ENCODE measurements at places on chromosomes 1 and 21. TPM values are rescaled to one million over a fixed set of nuclear protein-coding genes. Genes with fewer than 3 reads are reported as not detected.

DNA sequence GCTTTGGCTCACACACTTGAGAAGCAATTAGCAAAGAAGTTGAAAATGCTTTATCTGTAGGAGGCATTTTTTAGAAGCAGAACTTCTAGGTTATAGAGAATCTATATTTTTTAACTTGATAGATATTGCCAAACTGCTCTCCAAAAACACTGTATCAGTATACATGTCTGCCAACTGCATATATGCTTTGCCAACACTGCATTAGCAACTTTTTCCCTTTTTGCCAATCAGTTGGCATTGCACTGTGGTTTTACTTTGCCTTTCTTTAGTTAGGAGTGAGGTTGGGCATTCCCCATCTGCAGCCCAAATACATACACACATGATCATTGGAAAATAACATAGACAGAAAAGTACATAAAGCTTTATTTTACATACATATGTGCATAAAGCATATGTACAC, 15.0 kb downstream of the PADI3 start:
- peaks cover 25% of the 10 kb centered on the region for H3K27me3 ChIP-seq
- no peak overlapping the region for H3K27ac ChIP-seq
- no peaks in the 10 kb centered on the region for H3K36me3 ChIP-seq
- no peak for DNase-seq
- H3K4me3 ChIP-seq, result no peak overlapping the region

DNA sequence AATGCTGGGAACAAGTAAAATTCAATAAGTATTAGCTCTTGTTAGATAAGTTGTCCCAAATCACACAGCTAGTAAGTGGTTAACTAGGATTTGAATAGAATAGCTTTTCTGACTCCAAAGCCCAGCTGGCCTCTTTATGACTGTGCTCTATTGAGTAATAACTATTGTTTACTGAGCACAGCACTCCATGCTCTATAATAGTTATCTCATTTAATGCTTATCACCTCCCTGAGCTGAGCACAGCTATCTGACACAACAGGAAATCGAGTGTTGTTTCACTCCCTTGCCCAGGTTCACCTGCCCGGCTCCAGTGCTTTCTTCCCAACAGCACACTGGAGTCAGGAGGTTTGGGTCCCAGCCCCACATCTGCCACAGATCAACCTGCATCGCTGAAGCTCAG, 38.8 kb upstream of the STMN1 start:
- no peaks in the 10 kb centered on the region for H3K27me3 ChIP-seq
- H3K36me3 ChIP-seq, result no peaks in the 10 kb centered on the region
- no peak overlapping the region for H3K27ac ChIP-seq
- no peak overlapping the region for H3K4me3 ChIP-seq
- H3K4me1 ChIP-seq, result peaks cover 3% of the 10 kb centered on the region

GRCh38 chr1:56060906-56061305, 518.5 kb downstream of the PLPP3 start:
- no peak overlapping the region for H3K4me3 ChIP-seq
- no peak overlapping the region for H3K27ac ChIP-seq
- H3K4me1 ChIP-seq, result peaks cover 26% of the 10 kb centered on the region
- no peaks in the 10 kb centered on the region for H3K27me3 ChIP-seq
- no peaks in the 10 kb centered on the region for H3K36me3 ChIP-seq

GRCh38 chr1:159291424-159291823, 10.7 kb upstream of the FCER1A start:
- H3K36me3 ChIP-seq, result no peaks in the 10 kb centered on the region
- H3K27ac ChIP-seq, result no peak overlapping the region
- no peak for DNase-seq

DNA sequence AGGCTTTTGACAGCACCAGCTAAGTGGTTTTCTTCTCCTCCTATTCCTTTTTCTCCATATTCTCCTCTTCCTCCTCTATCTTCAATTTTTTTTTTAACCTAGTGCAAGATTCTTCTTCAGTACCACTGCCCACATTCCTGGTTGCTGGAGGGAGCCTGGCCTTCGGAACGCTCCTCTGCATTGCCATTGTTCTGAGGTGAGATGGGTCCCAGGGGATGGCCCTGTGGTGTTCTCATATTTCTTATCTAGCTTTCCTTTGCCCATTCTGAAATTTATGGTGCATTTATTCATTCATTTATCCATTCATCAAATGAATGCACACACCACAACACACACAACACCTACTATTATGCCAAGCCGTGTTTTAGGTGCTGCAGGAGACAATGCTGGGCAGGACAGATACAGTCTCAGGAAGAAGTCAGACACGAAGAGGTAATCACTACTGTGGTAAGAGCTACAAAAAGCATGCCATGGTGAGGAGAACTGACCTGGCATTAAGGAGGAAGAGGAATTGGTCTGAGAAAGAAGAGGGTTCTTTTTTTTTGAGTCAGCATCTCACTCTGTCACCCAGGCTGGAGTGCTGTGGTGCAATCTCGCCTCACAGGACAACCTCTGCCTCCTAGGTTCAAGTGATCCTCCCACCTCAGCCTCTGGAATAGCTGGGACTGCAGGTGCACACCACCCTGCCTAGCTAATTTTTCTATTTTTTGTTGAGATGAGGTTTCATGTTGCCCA, 47.5 kb upstream of the TDRD10 start:
- peaks cover 9% of the 10 kb centered on the region for H3K4me1 ChIP-seq
- no peak overlapping the region for H3K27ac ChIP-seq
- H3K27me3 ChIP-seq, result no peaks in the 10 kb centered on the region
- H3K36me3 ChIP-seq, result no peaks in the 10 kb centered on the region

GRCh38 chr1:232944347-232944746, 6.1 kb upstream of the NTPCR start:
- no peaks in the 10 kb centered on the region for H3K27me3 ChIP-seq
- no peak overlapping the region for H3K4me3 ChIP-seq
- no peaks in the 10 kb centered on the region for H3K4me1 ChIP-seq
- no peak for DNase-seq
- H3K27ac ChIP-seq, result no peak overlapping the region

GRCh38 chr1:93567255-93567918, 114.2 kb downstream of the BCAR3 start:
- peak; percentile 80 for DNase-seq
- H3K27ac ChIP-seq, result peak overlapping the region; percentile 68
- H3K4me3 ChIP-seq, result no peak overlapping the region
- H3K4me1 ChIP-seq, result peaks cover 23% of the 10 kb centered on the region

DNA sequence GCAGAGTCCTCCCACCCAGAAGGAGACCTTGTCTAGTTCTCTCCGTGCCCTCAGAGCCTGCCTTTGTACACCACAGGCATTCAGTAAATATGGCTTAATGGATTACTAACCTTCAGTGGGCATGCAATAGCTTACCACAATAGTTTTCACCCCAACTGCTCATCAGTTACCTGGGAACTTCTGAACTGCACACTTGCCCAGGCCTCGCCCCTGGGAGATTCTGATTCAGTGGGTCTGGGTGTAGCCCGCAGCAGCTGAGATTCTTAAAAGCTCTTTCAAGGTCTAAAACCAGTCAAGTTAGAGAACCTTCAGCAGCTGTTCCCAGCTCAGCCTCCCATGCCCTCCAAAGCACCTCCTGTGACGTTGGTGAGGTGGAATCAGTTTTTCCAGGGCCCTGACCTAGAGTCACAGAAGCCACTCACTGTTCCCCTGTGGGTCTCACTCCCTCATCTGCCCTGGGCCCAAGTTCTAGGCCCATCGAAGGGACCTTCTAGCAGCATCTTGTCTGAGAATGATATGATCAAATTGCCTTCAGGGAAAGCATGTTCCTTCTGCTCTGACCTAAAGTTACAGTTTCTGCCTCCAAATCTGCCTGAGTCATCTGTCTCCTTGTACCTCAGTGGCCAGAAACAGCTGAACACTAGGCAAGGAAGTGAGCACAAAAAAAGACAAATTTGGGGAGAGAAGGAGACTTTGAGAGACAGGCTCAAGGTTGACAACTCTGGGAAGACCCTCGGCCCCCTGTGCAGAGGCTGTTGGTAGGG, 10.8 kb downstream of the ASAP3 start:
- peak; percentile 58 for DNase-seq
- H3K27me3 ChIP-seq, result no peaks in the 10 kb centered on the region
- H3K4me3 ChIP-seq, result no peak overlapping the region

GRCh38 chr1:3742439-3743298, 9.6 kb upstream of the CCDC27 start:
- no peaks in the 10 kb centered on the region for H3K27me3 ChIP-seq
- H3K4me3 ChIP-seq, result no peak overlapping the region
- H3K4me1 ChIP-seq, result peaks cover 18% of the 10 kb centered on the region
- H3K36me3 ChIP-seq, result peaks cover 28% of the 10 kb centered on the region
- no peak overlapping the region for H3K27ac ChIP-seq

- H3K4me1 ChIP-seq, result no peaks in the 10 kb centered on the region
- no peaks in the 10 kb centered on the region for H3K27me3 ChIP-seq
- H3K36me3 ChIP-seq, result no peaks in the 10 kb centered on the region
Measured at GRCh38 chr1:37143800-37144199, 109.5 kb upstream of the GRIK3 start.

GRCh38 chr1:50832167-50832566, 127.9 kb downstream of the FAF1 start:
- H3K4me3 ChIP-seq, result no peak overlapping the region
- H3K36me3 ChIP-seq, result no peaks in the 10 kb centered on the region
- no peaks in the 10 kb centered on the region for H3K27me3 ChIP-seq
- H3K27ac ChIP-seq, result no peak overlapping the region
- no peaks in the 10 kb centered on the region for H3K4me1 ChIP-seq

- no peak overlapping the region for H3K4me3 ChIP-seq
- no peaks in the 10 kb centered on the region for H3K36me3 ChIP-seq
- no peaks in the 10 kb centered on the region for H3K27me3 ChIP-seq
Measured at GRCh38 chr21:38244885-38245869, 11.6 kb upstream of the KCNJ15 start.

- no peaks in the 10 kb centered on the region for H3K4me1 ChIP-seq
- no peak for DNase-seq
- no peak overlapping the region for H3K27ac ChIP-seq
Measured at GRCh38 chr1:203447151-203447550, 28.5 kb upstream of the PRELP start.

GRCh38 chr1:9665193-9665592, 13.7 kb downstream of the PIK3CD start:
- no peak for DNase-seq
- peaks cover 3% of the 10 kb centered on the region for H3K27me3 ChIP-seq
- no peak overlapping the region for H3K4me3 ChIP-seq
- H3K36me3 ChIP-seq, result no peaks in the 10 kb centered on the region
- H3K4me1 ChIP-seq, result no peaks in the 10 kb centered on the region
- H3K27ac ChIP-seq, result no peak overlapping the region

DNA sequence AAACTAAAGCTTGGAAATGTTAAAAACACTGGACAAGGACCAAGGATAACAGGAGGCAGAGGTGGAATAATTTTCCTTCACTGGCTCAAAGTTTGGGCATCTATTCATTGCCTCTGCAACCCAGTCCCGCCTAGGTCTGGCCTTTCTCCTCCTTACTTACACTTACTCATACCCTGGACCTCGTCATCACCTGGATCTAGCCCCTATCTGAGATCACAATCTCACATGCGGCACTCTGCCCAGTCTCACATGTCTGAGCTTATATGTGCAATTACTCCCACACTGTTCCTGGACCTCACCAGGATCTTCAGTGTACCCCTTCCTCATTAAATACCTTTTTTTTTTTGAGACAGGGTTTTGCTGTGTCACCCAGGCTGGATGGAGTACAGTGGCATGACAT, 37.6 kb downstream of the NVL start:
- no peak overlapping the region for H3K4me3 ChIP-seq
- no peak for DNase-seq
- H3K4me1 ChIP-seq, result no peaks in the 10 kb centered on the region
- H3K27ac ChIP-seq, result no peak overlapping the region

- no peaks in the 10 kb centered on the region for H3K4me1 ChIP-seq
- H3K36me3 ChIP-seq, result no peaks in the 10 kb centered on the region
- no peak overlapping the region for H3K27ac ChIP-seq
- no peak for DNase-seq
- H3K27me3 ChIP-seq, result no peaks in the 10 kb centered on the region
Measured at GRCh38 chr1:234240680-234241079, 132.6 kb upstream of the COA6 start.

DNA sequence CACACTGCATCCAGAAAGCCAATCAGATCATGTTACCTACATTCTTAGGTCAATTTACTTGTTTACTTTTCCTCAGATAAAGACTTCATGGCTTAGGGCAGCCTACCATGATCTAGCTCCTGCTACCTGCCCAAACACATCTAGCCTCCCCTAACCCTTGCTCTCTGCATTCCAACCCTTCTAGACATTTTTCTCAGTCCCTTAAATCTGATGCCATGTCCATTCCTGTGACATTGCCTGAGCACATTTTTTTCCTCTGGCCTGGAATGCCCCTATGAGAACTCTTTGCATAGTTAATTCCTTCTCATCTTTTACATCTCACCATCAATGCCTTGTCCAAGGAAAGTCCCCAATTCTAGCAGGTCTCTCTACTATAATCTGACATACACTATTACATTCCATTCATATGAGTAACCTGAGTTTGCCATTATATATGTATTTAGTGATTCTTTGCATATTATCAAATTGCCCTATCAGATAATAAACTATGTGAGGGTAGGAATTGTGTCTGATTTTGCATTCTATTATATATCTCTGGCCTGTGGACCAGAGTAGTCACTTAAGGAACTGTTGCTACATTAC, 166.9 kb downstream of the COL11A1 start:
- DNase-seq, result no peak
- H3K4me1 ChIP-seq, result no peaks in the 10 kb centered on the region
- no peaks in the 10 kb centered on the region for H3K27me3 ChIP-seq
- H3K4me3 ChIP-seq, result no peak overlapping the region
- no peak overlapping the region for H3K27ac ChIP-seq

DNA sequence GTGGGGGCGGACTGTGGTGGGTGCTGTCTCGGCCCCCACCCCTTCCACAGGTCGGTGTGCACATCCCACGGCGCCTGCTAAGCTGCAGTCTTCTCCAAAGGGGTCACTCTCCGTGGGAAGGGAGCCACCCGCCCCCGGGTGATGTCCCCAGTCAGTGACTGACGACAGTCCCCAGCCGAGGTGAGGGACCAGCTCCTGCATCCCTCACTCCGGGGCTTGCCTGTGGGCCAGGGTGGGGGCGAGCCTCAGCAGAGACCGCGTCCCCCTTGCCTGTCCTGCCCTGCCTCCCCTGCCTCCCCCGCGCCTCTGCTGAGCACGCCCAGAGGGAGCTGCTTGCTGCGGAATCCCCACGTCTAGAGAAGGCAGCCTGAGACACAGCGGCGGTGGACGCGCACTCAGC, 35.9 kb upstream of the PDE9A start:
- H3K27ac ChIP-seq, result no peak overlapping the region
- DNase-seq, result no peak
- no peaks in the 10 kb centered on the region for H3K4me1 ChIP-seq
- no peak overlapping the region for H3K4me3 ChIP-seq

- no peak overlapping the region for H3K4me3 ChIP-seq
- no peak overlapping the region for H3K27ac ChIP-seq
- no peaks in the 10 kb centered on the region for H3K27me3 ChIP-seq
Measured at GRCh38 chr1:84428235-84428634, 30.0 kb downstream of the DNASE2B start.

DNA sequence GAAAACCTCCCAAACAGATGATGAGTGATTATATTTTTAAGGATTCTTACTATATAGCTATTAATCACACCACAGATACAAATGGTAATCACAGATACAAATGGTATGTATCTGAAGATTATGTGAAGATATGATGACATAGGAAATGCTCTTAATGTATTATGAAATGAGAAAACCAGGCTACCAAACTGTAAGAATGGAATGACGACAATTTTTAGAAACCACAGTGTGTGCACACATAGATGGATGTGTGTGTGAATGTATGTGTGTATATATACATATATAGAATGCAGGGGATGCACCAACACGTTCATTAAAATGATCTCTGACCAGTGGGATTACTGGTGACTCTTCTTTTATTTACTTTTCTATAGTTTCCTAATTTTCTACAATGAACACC, 21.5 kb upstream of the ENAH start:
- no peaks in the 10 kb centered on the region for H3K27me3 ChIP-seq
- no peak overlapping the region for H3K4me3 ChIP-seq
- H3K4me1 ChIP-seq, result no peaks in the 10 kb centered on the region

Gene FAM43B
- under 0.01 TPM for total RNA-seq

Gene NBPF4
- under 0.01 TPM for total RNA-seq

Gene MARK1
- 0.72 TPM for total RNA-seq

Gene FCGR3B
- not detected for total RNA-seq

Gene PAQR6
- 0.36 TPM for total RNA-seq

Gene TMPRSS15
- not detected for total RNA-seq

Gene KCNN3
- under 0.01 TPM for total RNA-seq

All from osteoblast (primary cell).